ENCODE measurements at places on chromosomes 16 and 17.

DNA sequence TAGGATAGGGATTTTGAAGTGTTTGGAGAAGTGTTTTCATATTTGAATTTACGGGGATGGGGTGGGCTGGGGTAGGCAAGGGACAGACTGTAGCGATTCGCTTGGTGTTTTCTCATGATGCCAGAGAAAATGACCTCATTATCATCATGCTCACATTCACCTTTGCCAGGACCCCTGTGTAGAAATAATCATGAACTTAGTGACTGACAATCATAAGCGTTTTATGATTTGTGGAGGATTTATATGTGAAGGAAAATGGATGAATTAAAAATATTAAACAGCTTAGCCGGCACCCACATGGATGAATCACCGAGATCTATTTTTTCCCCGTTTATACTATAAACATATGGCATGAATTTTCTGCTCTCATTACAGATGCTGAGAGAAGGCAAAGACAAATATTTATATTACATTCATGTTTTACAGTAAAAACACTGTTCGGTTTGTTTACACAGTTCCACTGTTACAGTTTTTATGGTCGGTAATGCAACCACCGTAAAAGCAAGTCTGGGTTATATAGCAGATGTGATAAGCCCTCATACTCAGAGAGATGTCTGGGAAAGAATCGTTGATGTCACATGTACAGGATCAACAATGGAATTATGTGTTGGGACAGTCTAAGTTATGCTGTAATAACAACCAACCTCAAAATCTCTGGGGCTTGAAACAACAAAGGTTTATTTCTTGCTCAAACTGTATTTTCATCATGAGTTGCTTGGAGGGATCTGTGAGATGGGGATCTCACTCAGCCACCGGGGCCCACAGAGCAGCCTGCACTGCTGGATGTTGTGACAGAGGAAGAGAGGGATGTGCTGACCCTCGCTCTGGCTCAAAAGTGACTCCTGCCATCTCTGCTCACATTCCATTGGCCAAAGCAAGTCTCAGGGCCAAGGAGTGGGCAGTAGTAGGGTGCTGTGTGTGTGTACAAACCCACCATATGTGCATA lies 85.1 kb downstream of the WWOX start:
- no peak for DNase-seq

- DNase-seq = no peak
Observed at GRCh38 chr17:71699907-71700306, 420.9 kb upstream of the SOX9 start.

GRCh38 chr17:82214012-82214628 lies 1.5 kb upstream of the CCDC57 start:
- no peak for DNase-seq

DNA sequence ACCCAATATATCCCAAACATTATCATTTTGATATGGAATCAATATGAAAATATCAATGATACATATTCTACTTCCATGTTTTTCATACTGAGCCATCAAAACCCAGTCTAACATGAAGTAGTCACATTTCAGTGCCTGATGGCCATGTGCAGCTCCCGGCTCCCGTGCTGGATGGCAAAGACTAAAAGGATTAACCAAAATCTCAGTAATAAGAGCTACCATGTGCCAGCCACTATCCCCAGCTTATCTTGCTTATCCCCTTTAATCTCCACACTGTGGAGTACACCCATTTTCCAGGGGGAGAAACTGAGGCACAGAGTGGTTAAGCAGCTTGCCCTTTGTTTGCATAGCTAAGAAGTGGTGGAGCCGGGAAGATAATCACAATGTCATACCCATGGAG lies 9.2 kb downstream of the CD300LG start:
- DNase-seq = no peak

GRCh38 chr17:63930951-63931575 lies 1.1 kb downstream of the CD79B start:
- DNase-seq = no peak

DNA sequence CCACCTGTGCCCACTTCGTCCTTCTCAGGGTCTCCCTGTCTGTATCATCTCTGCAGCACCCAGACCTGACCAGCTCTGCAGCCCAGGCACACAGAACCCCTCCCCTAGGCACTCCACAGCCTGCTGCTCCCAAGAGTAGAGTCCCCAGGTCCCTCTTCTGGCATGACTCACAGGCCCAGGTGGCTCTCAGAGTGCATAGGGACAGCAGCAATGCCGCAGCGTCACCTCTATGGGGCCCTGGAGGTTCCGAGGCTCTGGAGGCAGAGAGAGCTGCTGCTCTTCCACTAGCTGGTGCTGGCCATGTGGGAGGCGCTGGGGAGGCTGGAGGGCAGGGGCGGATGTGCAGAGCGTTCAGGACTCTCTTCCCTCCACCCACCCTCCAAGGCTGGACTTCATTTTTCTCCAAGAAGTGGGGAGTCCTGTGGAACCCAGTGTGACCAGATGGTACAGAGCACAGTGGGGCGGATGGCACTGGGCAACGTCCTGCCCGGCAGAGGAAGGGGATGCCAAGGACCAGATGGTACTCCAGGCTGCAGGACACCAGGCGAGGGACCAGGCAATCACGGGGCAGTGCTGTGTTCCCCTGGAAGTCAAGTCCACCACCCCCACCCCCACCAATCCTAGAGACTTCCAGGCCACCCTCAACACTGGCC lies 151.7 kb downstream of the RBFOX3 start:
- no peak for DNase-seq

DNA sequence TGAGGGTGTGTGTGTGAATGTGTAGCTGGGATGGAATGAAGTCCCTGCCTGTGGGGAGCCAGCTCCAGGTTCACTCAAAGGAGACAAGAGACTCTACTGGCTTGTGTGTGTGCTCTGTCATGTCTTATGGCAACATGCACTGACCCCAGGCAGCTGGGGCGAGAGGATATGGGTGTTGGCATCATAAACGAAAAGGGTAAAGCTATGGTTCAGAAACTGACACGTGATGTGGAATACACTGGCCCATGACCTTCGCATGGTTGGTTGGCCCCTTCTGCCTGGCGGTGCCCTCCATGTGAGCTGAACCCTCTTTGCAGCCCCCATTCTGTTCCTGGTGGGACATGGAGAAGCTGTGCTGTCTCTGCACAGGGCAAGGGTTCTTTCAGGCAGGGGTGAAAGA lies 21.9 kb downstream of the ZNF750 start:
- DNase-seq = no peak

- no peak for DNase-seq
Observed at GRCh38 chr16:78953526-78953925, 647.0 kb downstream of the MAF start.

DNA sequence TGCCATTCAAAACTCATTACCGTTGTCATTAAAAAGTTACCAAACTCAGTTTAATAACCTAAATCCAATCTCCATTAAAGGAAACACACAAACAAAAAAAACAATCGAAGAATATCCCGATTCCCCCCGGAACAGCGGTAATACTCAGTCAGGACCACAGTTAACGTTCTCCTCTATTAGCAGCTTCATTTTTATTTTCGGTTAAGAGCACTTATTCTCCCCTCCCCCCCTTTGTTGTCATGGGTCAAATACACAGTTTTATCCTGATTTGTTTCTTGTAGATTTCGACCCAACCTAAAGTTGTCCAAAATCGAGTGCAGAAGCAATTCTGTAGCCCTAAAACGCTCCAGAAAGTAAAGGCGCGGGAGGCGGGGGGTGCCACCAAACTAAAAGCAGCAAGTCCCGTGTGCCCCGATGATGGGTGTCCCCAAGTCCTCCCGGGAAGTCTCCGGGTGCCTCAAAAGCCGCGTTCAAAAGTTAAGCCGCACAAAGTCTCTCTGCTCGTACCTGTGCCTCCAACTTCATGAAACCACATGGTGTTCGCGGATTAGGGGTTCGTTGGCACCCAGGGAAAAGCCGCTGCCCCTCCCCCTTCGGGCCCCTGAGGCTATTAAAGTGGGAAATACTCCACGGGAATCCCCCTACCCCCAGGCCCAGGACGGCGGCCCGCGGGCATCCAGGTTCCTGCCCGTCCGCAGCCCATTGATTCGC lies 996 bp downstream of the SUMO2 start:
- no peak for DNase-seq

DNA sequence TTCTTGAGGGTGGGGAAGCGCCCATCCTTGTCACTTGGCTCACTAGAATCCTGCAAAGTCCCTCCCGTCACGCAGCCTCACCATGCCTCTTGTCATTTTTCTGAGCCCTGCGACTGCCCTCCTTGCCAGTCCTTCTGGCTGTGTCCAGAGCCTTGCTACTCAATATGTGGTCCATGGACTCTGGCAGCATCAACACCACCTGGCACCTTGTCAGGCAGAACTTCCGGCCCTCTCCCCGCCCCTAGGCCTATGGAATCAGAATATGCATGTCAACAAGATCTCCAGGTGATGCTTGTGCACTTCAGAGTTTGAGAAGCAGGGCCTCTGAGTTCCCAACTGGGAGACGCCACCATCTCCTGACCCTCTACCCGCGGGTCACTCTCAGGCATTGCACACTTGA lies 12.1 kb downstream of the PIMREG start:
- no peak for DNase-seq

GRCh38 chr17:4966844-4967538 lies 626 bp downstream of the SPAG7 start:
- peak; percentile 99 for DNase-seq

GRCh38 chr16:28537964-28538732 lies 626 bp downstream of the NUPR1 start:
- DNase-seq = no peak

DNA sequence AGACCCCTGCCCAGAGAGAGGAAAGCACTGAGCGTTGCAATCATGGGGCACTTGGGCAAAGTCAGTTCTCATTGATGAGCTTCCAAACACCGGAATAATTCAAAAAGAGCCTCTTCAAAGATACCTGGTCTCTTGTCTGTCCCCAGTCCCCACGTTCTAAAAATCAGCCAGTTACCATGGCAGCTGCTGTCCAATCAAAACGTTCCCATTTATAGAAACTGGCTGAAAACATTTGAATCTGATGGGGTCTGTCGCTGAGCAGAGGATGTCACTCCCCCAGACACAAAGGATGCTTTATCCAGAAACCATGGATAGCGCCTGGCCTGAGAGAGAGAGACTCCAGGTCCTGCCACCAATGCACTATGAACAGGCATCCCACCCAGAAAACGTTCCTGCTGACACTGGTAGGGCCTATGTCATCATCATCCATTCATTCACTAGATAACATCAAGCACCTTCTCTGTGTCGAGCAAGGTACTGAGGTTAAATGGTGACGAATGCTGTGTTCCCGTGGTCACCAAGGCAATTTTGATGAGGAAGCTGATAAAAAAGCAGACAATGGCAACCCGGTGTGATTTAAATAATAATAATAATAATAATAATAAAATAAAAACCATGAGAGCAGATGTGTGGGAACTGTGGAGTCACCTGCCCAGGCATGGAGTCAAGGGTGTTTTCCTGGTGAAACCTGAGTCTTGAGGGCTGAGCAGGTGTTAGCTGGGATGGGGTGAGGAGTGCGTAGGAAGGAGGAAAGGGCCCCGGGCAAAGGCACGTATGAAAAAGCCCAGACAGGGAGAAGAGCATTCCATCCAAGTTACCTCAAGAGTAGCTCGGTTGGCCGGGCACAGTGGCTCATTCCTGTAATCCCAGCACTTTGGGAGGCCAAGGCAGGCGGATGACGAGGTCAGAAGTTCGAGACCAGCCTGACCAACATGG lies 19.0 kb upstream of the CALB2 start:
- no peak for DNase-seq

- DNase-seq = no peak
Observed at GRCh38 chr17:42436391-42436790, 13.3 kb upstream of the CAVIN1 start.

DNA sequence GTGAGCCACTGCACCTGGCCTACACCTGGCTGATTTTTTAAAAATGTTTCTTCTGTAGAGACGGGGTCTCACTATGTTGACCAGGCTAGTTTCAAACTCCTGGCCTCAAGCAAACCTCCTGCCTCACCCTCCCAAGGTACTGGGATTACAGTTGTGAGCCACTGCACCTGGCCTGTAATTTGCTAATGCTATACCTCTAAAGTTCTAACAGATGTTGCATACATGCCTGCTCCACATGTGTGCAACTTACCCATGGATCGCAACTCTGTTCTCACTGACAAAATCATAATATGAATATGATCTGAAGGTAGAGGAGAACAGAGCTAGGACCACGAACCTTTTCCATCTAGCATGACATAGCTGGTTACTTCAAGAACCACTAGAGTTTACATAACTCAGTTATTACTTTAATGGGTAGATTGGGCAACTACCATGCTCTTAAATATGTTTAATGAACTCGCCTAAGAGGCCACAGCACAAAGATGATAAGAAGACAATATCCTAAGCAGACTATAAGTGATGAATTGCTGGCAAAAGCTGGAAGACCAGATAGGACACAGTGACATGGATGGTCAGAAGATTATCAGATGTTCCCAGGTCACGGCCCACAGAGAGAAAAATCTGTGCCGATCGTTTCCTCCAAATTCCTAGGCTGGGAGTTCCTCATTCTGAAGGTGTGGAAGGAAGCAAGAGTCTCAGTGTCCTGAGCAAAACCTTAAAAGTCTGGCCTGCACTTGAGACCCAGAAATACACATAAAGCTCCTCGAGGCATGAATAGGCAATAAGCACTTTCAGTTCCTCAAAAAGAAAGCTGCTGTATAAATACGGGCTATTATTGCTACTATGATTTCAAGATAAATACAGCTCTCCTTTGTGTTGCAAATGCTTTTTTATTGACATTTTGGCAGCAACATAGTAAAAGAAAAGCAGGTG lies 53.6 kb upstream of the ICAM2 start:
- no peak for DNase-seq

- DNase-seq = no peak
Observed at GRCh38 chr16:55835581-55835980, 2.7 kb upstream of the CES1 start.

- peak; percentile 46 for DNase-seq
Observed at GRCh38 chr17:45895304-45895968, 1.1 kb downstream of the MAPT start.

DNA sequence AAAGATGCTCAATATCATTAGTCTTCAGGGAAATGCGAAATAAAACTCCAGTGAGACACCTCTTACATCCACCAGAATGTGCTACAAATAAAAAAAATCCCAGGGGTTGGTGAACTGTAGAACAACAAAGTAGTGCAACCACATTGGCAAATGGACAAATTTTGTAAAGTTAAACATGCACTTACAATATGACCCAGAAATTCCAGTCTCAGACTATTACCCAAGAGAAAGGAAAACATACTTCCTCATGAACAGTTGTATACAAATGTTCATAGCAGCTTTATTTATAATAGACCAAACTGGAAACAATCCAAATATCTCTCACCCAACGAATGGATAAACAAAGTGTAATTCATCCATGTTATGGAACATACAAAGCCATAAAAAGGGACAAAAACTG lies 239.5 kb downstream of the ABCC12 start:
- no peak for DNase-seq

All from NCI-H446 treated with DMSO at 0.1 percent for 48 hours (cell line).